Fibroblast of the aortic adventitia (primary cell): ENCODE measurements at places on chromosomes 6 and 20.
A peak's percentile ranks its signal among the peaks of the same experiment; 100 is the strongest.

DNA sequence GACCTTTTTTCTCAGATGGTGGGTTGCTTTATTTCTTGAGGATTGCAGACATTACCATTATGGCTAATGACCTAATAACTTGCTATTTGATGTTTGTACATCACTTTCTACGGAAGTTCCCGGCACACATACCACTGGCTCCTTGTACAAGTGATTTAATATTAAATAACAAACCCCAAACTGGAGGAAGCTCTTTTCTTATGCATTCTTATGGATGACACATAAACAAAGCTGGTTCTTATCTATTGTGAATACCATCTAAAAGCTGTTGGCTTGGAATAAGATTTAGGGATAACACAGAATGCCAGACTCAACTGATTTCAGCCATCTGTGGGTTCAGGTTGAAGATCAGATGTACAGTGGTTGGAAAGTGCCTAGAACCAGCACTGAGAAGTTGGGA, 272.6 kb downstream of the TSHZ2 start:
- no peak for DNase-seq

GRCh38 chr6:40232698-40233097, 298.4 kb upstream of the MOCS1 start:
- DNase-seq = no peak

DNA sequence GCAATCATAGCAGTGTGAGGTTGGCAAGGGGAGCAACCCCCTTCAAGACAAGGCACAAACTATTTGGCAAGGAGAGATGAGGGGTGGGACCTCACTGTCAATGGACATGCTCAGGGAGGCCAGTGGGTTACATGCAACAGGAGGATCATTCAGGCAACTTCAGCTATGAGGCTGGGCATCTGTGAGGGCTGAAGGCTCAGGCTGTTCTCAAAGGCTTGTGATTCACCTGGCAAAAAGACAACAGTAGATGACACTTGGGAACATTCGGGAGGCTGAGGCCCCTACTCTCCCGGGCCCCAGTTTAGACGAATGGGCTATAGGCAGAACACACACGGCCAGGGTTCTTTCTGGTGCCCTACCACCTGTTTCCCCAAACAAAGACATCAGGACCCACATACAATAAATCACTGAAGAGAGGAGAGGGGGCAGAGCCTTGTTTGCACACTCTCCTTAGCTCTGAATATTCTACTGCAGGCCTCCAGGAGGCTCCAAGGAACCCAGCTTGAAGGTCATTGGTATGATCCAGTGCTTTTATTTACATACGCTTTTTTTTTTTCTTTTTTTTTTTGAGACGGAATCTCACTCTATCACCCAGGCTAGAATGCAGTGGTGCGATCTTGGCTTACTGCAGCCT, 7.9 kb downstream of the TUBB start:
- DNase-seq = peak; percentile 65

GRCh38 chr6:44381739-44382138, 5.8 kb upstream of the CDC5L start:
- DNase-seq = no peak

GRCh38 chr6:81896525-81897503, 144.3 kb upstream of the TENT5A start:
- DNase-seq = peak; percentile 28

DNA sequence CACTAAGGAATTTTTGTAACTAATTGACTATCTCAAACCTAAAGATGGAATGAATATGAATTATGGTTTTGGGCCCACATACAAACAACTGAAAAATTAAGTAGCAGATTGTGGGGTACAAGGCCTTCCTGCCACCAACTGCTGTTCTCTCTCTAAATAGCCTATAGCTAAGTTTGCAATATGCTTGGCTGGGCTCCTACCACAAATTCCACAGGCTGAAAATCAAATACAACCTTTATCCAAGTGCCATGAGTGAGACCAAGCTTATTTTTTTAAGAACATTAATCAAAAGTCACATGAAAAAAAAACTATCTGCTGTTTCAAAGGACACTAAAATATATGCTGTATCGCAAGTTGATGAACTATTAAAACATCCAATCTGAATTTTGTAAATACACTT, 52.1 kb downstream of the TENT5A start:
- DNase-seq = peak; percentile 7

DNA sequence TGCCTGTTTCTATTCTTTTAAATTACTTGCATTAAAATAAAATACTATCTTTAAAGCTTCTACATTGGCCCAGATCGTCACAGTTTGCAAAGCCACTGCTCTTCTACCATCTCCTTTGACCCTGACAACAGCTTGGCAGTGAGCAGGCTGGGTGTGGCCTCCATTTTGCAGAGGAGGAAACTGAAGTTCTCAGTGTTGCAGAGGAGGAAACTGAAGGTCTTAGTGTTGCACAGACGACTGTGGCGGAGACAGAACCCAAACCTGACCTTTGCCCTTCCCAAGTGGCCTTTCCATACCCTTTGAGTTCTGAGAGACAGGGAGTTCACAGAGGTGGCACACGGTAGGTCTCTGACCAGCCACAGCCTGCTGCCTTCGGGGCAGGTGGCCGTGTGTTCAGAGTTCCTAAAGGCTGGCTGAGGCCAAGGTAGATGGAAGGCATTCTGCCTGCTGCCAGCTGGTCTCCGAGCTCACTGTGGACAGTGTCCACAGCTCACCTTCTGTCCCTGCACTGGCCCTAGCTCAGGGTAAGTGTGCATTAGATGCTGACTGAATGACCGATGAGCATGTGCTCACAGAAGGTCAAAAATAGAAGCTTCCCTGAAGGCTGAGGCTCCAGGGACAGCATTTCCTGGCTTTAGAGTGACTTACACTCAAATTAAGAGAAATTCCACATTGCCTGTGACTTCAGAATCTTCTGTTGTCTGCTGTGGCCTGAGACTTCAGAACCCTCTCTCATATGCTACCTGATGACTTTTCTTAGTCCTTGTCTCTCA, 113.5 kb upstream of the SLC24A3 start:
- no peak for DNase-seq

DNA sequence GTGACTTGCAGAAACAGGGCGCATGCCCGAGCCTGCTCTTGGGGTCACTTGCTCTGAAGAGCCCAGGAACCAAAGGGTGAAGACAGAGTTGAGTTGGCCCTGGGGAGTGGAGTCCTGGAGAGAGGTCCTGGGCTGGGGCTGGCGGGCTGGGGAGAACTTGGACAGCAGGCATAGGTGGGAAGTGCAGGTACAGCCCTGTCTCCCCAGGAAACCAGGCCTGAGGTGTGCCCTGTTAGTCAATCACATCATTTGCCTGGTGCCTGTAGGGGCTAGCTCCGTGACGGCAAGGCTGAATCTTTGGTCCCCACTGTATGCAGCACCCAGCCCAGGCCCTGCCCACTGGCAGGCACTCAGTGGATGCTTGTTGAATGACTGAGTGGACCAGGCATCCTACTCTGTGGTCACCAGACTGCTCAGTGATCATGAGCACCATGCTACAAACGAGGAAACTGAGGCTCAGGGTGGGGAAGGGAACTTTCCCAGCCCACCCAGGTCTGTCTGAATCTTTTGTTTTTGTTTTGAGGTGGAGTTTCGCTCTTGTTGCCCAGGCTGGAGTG, 15.6 kb upstream of the NOL4L start:
- no peak for DNase-seq

- DNase-seq = peak; percentile 49
Measured at GRCh38 chr6:107509506-107509905, 19.6 kb downstream of the SOBP start.

DNA sequence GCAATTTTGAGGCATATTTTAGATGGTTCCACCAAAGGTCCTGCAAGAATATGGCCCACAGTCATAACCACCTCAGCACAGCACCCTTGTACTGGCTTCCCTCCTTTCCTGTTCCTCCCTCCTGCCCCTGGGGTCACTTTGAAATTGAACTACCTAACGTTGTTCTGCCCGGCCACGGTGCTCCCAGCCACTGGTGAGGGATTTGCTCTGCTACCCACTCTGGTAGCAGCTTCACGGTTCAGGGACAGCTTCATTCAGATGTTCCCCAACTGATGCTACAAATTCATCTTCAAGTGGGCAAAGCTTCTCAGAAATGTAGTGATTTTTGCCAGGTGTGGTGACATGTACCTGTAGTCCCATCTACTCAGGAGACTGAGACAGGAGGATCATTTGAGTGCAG, 7.9 kb upstream of the NELFCD start:
- DNase-seq = no peak

DNA sequence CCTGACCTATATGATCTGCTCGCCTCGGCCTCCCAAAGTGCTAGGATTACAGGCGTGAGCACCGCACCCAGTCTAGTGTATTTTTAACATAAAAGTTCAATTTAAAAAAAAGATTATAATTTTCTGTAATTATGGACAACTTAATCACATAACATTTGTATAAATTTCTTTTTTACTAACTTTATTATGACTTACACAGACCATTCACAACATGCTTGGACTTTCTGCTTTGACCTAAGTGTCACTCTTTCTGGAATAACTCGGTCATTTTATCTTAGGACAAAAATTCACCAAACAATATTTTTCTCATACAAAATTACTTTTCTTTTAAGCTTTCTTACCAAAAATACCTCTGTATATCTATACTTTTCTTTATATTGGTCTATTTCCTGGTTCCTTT, 15.4 kb upstream of the IL22RA2 start:
- DNase-seq = no peak

DNA sequence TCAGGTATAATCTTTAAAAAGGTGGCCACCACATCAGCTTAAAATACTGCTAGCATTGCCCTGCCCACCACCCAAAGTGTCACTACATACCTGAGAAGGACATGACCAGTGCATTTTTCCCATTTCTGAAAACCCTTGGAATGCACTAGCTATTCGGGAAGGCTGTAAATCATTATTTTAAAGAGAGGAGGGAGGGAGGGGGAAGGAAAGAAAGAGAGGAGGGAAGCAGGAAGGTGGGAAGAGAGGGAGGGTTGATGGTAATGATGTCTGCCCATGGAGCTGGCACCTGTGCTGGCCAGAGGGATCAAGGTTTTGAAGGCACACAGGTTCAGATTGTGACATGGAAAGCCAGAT, 32.4 kb downstream of the VAPB start:
- no peak for DNase-seq

DNA sequence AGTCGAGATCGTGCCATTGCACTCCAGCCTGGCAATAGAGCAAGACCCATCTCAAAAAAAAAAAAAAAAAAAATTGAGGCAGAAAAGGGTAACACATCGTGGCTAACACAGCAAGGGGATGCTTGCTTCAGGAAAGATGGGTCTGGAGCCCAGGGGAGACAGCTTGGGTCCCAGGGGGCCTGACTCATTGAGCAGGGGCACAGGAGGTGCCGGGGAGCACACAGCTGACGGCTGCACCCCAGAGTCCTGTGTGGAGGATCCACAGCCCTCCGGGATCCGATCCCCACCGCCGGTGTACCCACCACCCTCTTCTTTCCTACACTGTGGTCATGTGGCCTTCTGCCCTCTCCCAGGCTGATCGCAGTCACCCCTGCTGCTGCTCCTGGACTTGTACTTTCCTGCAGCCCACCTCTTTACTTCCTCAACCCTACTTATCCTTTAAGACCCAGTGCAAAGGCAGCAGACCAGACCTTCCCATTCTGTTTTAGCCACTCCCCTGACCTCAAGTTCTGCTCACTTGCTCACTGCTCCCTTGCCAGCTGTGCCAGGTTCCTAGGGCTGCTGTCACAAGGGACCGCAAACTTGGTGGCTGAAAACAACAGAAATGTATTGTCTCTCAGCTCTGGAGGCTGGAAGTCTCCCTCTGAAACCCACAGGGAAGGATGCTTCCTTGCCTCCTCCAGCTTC, 17.6 kb upstream of the EZR start:
- no peak for DNase-seq

DNA sequence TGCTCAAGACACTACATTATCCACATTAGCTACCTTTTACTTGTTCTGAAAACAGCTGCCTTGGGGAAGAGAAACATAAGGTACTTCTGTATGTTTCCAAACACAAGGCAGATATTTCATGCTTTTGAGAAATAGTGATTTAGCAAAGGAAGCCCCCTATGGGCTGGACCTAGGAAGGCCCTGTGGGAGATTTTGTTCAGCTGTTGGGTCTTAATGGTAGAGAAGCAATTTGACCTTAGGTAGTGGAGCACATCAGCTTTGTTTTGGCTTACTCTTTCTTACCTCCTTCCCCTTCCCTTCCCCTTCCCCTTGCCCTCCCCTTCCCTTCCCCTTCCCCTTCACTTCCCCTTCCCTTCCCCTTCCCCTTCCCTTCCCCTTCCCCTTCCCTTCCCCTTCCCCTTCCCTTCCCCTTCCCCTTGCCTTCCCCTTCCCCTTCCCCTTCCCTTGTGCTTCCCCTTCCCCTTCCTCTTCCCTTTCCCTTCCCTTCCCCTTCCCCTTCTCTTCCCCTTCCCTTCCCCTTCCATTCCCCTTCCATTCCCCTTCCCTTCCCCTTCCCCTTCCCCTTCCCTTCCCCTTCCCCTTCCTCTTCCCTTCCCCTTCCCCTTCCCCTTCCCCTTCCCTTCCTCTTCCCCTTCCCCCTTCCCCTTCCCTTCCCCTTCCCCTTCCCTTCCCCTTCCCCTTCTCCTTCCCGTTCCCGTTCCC, 84.6 kb downstream of the ANKS1A start:
- peak; percentile 3 for DNase-seq

- DNase-seq = peak; percentile 84
Measured at GRCh38 chr6:1322696-1323219, 10.9 kb downstream of the FOXQ1 start.

DNA sequence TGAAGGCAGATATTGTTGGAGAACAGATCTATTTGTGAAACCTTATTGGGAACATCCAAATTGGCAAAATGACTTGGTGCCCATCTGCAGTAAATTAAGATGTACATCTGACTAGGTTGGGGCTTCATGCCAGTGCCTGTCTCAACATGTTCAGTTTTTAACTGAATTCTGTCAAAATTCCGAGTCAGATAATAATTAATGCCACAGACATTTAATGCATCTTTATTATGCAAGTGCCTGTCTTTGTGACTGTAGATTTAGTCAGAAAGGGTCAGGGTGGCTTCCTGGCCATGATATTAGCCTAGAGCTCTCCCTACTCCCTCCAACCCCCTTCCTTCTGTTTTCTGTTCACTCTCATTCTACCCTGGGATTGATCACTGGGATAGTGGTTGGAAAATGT, 199.3 kb upstream of the FLRT3 start:
- DNase-seq = no peak

DNA sequence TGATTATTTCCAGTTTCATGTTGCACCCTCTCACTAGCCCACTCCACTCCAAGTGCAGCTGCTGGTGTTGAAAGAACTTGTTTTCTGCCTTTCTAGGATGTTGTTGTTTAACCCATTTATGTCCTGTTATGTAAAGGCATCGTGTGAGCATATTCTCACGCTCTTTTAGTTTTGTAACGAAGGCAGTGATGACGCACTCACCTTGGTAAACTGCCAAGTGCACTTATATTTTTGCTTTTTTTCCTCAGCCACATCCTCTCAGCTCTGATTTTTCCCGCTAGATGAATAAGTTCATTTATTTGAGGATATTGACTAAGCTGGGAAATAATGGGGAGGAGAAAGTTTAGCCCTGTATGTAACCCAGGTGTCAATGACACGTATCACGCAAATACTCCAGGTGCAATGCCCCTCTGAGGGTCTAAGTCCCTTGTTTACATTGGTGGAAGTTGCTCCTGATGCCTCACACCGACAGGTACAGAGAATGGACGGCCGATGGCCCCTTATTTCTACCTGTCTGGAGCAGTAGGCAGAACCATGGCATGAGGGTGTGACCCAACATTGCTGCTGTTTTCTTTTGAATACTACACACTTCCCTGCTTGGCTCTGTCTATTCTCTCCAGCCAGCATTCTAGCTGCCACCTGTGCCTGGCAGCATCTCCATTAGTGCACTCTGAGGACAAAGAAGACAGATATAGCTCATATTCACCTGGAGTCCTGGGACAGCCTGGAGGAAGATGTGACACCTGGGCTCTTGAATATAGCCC, 132.7 kb upstream of the SLC24A3 start:
- no peak for DNase-seq
